ENCODE measurements at places on chromosomes 13 and 19.

- DNase-seq, result no peak
Observed at GRCh38 chr19:50500060-50500752, 10.8 kb downstream of the JOSD2 start.

DNA sequence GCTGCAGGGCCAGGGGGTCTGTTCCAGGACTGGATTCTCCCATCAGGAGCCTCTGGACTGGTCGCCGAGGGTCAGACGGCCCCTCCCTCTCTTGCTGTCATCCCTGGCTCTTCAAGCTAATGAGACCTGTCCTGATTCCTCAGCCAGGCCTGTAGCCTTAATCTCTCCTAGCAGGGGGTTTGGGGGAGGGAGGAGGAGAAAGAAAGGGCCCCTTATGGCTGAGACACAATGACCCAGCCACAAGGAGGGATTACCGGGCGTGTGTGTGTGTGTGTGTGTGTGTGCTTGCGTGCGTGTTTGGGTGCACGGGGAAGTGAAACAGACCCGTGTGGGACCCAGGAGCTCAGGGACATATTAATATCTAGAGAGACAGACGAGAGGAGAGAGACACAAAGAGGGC, 1.9 kb upstream of the CRX start:
- DNase-seq, result no peak

DNA sequence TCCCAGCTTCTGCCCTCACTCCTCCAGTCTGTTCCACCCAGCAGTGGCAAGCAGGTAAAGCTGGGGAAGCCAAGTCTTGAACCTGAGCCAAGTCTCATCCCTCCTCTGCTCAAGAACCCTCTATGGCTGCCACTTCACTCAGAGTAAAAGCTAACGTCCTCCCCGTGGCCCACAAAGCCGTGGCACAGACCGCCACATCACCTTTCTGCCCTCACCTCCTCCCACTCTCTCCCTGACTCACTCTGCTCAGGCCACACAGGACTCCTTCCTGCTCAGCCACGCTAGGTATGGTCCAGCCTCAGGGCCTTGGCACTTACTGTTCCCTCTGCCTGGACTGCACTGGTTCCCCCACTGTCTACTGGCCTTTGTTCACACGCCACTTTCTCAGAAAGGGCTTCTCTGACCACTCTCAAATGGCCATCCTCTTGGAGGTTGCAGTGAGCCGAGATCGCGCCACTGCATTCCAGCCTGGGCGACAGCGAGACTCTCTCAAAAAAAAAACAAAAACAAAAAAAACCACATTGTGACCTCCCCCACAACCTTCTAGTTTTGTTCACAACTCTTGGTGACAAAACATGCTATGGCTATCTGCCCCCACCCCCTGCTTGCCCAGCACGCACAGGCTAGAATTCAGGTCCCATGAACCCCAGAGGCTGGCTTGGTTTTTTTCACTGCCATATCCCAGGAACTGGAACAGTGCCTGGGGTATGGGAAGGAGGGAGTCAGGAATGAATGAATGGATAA, 15.8 kb downstream of the NDUFB7 start:
- DNase-seq, result no peak

DNA sequence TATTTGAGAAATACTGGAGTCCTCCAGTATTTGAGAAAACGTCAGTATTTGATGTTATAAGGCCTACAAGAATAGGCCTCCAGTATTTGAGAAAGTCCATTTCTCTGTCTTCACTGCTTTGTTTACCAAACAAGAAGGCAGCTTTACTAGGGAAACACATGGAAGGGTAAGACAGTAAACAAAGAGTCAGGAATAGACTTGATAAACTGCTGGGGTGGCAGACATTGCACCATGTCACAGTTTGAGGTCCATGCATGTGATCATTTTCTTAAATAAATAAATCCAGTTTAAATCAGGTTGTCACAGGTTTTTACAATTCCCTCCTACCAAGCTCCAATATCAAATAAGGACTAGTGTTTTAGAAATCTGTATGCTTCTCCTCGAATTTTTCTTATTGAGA, 1431.0 kb upstream of the SPRY2 start:
- DNase-seq, result no peak

DNA sequence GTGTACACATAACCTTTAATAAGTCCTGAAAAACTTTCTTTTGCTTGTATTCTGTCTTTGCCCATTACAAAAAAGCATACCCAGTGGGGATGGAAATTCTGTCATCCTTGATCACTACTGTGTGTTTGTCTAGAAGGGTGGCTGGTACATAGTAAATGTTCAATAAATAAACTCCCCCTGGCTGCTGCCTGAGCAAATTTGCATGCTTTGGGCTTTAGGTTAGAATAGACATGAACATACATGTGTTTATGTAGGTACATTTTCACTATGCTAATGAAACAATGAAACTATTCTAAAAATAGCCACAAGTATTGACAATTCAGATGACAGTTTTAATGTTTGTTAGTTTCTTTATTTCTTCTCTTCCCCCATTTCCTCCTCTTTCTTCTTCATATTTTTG, 36.1 kb downstream of the TNFSF13B start:
- DNase-seq, result no peak

Data from T-helper 2 cell (primary cell).